ENCODE measurements at places on chromosomes 7 and 10.

GRCh38 chr7:74051629-74052410 is 23.8 kb downstream of the ELN start:
- DNase-seq: peak; percentile 32

- DNase-seq: no peak
Measured at GRCh38 chr7:51265066-51265907, 51.3 kb downstream of the COBL start.

- no peak for DNase-seq
Measured at GRCh38 chr7:21092766-21093702, 306.3 kb upstream of the SP8 start.

GRCh38 chr7:1065263-1065584 is 20.9 kb downstream of the GPR146 start:
- DNase-seq: no peak

DNA sequence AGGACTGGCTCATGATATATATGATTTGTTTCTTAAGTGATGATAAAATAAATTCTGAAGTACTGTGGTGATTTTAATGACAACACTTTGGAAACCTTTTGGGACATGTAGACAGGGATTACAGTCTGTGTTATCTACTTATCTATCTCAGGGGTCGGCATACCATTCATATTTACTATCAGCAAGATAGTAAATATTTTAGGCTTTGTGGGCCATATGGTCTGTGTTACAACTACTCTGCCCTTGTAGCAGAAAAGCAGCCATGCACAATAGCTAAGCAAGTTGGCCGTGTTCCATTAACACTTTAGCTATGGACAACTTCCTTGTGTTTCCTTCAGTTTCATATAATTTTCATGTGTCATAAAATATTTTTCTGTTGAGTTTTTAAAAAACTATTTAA is 97.8 kb upstream of the PRPS1L1 start:
- DNase-seq: peak; percentile 8

GRCh38 chr10:116026315-116026714 is 246.7 kb downstream of the GFRA1 start:
- DNase-seq: no peak

GRCh38 chr7:37535841-37536240 is 87.2 kb upstream of the ELMO1 start:
- no peak for DNase-seq

GRCh38 chr7:108613147-108613948 is 43.7 kb downstream of the DNAJB9 start:
- peak; percentile 64 for DNase-seq

DNA sequence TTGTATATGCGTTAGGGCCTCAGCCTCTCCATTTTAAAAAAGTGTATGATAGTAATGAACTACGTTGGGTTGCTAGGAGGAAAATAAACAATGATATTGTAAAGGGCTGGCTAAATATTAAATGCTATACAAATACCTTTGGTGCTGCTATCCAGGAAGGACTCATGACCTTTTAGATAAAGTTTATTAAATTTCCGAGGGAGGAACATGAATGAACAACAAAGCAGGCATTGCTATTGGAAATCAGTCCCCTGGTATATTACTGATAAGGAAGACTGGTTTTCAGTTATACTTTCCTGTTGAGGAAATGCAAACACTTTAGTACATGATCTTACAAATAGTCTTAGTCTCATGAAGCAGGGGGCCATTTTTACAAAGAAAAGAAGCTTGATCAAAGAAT is 17.2 kb upstream of the AGR2 start:
- no peak for DNase-seq

GRCh38 chr10:77846718-77847311 is 79.7 kb downstream of the DLG5 start:
- DNase-seq: peak; percentile 69

DNA sequence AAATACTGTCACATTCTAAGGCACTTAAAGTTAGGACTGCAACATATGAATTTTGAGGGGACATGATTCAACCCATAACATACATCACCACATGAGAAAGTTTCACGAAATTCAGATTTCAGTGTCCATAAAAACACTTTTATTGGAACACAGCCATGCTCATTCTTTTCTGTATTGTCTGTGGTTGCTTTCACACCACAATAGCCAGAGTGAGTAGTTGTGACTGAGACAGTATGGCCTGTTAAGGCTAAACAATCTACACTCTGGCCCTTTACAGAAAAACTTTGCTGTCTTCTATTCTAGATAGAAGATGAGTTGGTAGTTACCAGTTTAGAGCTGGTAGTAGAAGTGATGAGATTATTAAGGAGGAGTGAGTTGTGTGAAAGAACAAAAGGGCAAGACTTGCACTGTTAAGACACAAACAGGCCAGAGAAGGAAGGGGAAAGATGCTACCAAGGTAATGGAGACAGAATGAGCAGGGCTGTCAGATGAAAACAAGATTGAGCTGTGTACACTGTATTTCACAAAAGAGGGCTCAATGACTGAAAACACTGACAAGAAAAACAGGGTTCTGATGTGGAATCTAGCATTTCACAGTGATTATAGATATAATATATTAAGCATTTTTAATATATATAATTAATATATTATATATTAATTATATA is 108.6 kb downstream of the PPP1R3A start:
- no peak for DNase-seq

DNA sequence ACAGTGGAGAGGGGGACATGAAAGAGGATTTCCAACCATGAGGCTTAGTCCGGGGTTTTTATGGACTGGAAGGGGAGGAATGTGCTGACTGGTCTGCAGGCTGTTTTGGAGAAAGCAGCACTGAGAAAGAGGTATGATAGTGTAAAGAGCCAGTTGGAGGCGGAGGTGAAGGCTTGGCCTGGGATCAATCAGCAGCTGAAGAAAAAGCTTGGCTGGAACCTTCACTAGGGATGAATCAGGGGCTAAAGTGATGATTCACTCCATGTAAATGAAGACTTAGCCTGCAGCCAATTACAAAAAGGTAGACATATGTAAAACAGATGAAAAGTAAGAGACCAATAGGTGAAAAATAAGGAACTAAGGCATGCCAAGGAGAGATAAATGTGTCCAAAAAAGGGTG is 1382.6 kb downstream of the GATA3 start:
- DNase-seq: no peak

GRCh38 chr10:114822444-114823076 is 980 bp downstream of the FHIP2A start:
- DNase-seq: no peak

DNA sequence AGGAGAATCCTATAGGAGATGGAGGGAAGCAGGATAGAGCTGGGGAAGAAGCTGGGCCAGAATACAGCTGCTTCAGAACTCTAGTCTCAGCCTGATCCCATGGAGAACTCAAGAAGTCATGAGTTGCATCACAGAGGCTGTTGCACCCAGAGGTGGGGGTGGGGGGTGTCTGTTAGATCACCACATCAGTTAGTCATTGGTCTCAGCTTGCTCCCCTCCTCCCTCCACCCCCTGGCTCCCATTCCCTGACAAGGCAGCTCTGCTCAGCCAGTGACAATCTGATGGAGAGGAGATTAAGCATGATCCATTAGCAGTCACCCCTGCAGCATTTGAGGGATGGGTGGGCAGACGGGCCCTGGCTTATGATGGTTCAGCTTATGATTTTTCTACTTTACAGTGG is 58.4 kb upstream of the FGL2 start:
- DNase-seq: no peak

- no peak for DNase-seq
Measured at GRCh38 chr7:18792871-18793595, 297.5 kb downstream of the HDAC9 start.

- DNase-seq: no peak
Measured at GRCh38 chr10:19876570-19876969, 60.3 kb downstream of the PLXDC2 start.

GRCh38 chr10:75655791-75656451 is 224.5 kb downstream of the LRMDA start:
- no peak for DNase-seq

GRCh38 chr7:93218997-93219827 is 7.1 kb downstream of the HEPACAM2 start:
- no peak for DNase-seq

DNA sequence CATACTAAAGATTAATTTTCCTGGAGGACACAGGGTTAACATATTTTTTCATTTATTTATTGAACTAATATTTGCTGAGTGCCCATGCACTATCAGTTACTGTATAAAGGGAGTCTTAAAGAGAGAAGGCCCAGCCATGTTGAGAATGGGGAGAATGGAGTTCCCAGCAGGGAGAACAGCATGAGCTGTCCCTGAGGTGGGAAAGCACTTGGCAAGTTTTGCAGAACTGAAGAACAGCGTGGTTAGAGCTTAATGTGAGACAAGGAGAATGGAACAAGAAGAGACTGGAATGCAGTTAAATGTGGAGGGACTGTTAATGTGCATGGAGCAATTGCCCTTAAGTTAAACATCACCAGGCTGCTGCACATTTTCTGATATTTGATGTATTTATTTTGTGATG is 435.4 kb downstream of the SUGCT start:
- no peak for DNase-seq

DNA sequence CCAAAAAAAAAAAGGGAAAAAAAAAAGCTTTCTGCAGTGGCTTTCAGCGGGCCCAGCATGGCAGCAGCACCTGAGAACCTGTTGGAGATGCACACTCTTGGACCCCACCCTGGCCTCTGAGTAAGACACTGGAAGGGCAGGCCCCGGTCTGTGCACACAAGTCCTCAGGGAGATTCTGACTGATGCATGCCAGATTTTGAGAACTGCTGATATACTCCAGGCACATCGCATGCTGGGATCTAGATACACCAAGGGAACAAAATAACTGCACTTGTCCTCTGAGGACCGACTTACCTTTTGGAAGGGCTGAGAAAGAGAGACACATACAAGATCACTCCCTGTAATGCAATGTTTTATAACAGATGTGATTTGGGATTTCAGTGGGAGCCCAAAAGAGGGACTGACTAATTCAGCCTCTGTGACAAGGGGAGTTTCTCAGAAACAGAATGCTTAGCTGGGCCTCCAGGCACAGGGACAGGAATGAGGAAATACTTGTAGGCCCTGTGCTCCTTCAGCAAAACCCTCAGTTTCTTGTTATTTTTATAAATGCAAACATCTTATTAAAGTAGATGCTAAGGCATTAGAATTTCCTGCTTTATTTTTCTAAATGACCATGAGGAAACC is 8.2 kb downstream of the EGFR start:
- no peak for DNase-seq

DNA sequence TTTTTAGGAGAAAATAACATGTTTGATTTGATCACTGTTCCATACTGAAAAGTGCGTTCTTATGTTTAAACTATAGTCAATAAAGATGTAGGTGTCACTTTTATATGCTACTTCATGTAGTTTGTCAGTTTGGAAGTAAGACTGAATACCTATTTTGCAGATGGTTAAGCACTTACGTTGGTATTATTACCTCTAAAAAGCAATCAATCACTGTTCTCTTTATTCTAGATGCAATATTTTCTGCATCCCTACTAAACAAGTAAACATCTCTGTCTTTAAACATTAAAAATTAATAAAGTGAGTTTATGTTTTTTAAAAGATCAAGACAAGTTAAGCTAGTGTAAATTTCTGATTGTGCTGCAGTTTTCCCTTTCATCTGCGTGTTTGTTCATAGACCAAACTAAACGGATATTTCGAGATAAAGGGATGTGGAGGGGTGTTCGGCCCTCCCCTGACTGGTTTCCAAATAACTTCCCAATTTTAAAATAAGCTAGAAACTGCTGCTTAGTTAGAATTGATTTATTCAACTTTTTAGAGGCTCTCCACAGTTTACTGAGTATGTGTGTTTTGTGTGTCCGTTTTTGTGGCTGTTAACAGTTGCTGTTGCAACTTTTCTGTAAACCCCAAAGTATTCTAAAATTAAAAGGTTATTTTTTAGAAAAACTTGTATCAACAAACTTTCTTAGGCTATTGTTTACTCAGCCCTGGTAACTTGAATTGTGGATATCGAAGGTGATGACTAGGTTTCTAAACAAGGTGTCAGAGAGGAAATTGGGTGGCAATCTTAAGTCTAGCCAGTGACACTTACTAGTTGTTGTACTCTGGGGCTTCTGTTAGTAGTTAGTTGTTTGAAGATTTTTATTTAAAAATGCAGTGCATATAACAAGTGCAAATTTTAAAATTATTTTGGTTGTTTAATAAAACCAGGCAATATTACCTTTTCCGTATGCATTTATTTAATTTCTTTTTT is 974 bp downstream of the KIF11 start:
- DNase-seq: no peak

- DNase-seq: no peak
Measured at GRCh38 chr10:103616705-103617601, 123.4 kb downstream of the NEURL1 start.

- no peak for DNase-seq
Measured at GRCh38 chr10:51964630-51965029, 265.2 kb upstream of the CSTF2T start.

DNA sequence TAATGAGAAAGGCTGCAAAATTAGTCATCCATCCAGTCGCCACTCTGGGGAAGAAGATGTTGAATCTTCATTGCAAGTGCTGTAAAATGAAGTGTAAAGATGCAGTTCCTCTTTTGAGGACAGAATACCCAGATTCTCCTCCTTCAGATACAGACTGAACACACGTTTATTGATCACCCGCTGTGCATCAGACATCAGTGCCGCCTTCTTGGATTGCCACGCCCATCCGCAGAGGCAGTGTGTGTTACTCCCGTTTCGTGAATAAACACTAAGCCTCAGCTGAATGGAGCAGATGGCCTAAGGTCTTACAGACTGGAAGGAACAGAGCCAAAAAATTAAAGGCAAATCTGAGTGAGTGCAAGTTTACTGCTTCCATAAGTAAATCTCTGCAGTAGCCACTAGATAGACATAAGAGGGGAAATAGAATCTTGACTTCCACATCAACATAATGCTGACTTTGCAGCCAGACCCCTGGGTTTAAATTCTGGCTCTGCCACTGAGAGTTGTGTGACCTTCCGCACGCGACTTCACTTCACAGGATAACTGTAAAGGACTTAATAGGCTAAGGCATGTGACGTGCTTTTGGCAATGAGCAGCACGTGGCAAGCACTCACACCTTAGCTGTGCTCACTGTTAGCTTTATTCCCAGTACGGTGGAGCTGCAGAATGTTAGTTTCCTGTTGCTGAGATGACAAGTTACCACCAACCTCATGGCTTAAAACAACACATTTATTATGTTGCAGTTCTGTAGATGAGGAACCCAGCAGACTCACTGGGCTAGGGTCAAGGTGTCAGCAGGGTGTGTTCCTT is 285.9 kb downstream of the CELF2 start:
- DNase-seq: no peak

- DNase-seq: no peak
Measured at GRCh38 chr10:22626784-22627183, 87.6 kb downstream of the PIP4K2A start.

GRCh38 chr10:49304137-49304536 is 5.2 kb downstream of the C10orf71 start:
- DNase-seq: no peak

DNA sequence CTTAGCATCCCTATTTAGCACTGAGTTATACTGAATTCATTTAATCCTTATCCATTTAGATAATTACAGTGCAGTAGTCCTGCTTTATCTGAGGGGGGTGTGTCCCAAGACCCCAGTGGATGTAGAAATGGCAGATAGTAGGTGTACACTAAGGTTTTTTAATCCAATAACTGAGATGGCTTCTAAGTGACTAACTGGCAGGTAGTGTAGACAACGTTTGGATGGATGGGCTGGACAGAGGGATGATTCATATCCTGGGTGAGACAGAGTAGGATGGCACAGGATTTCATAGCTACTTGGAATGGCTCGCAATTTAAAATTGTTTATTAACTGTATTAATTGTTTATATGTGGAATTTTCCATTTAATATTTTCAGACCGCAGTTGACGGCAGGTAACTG is 295.6 kb downstream of the CCDC3 start:
- no peak for DNase-seq
